Naive thymus-derived CD4-positive, alpha-beta T cell (primary cell): ENCODE measurements at places on chromosomes 4 and X. TPM values are rescaled to one million over a fixed set of nuclear protein-coding genes. Genes with fewer than 3 reads are reported as not detected.

Gene ABLIM2
- polyA plus RNA-seq = 5.8 TPM

Gene ITGB1BP2
- not detected for polyA plus RNA-seq

Gene NDST3
- polyA plus RNA-seq = 0.18 TPM

DNA sequence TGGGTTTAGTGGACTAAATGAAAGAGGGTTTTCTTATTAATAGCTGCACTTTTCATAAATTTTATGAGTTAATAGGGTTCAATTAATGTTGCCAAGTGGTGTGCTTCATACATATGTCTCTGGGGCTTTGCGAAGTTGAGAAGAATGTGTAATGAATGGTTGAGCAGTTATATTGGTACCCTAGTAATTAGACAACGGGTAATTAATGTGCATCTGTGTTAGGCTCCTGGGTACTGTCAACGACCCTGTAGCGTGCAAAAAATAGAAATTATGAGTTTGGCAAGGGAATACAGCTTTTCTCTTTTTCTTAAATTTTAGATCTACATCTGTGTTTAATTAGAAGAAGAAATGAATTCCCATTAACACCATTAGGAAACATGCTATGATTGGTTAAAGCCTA is 1027.7 kb downstream of the ARAP2 start:
- no peak overlapping the region for H3K4me3 ChIP-seq
- H3K36me3 ChIP-seq = no peaks in the 10 kb centered on the region
- no peaks in the 10 kb centered on the region for H3K27me3 ChIP-seq

DNA sequence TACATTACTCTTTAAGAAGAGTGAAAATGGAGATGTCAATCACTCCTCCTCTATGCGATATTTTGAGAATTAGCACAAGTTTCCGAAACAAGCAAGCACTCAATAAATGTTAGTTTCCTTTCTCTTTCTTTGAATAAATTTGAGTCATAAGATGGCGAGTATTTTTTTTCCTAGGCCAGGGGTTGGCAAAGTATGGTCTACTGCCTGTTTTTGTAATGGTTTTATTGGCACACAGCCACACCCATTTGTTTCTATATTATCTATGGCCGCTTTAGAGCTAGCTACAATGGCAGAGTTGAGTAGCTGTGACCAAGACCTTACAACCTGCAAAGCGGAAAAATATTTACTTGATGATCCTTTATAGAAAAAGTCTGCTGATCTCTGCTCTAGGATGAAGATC is 139.5 kb downstream of the MID1 start:
- DNase-seq = no peak
- no peaks in the 10 kb centered on the region for H3K36me3 ChIP-seq
- H3K4me1 ChIP-seq = no peaks in the 10 kb centered on the region
- no peak overlapping the region for H3K27ac ChIP-seq
- no peaks in the 10 kb centered on the region for H3K27me3 ChIP-seq

- DNase-seq = no peak
- H3K4me1 ChIP-seq = no peaks in the 10 kb centered on the region
- peaks cover 14% of the 10 kb centered on the region for H3K36me3 ChIP-seq
- no peak overlapping the region for H3K4me3 ChIP-seq
- H3K27me3 ChIP-seq = no peaks in the 10 kb centered on the region
- H3K27ac ChIP-seq = no peak overlapping the region
Observed at GRCh38 chr4:79979785-79980437, 93.1 kb downstream of the ANTXR2 start.

- H3K4me1 ChIP-seq = no peaks in the 10 kb centered on the region
- no peaks in the 10 kb centered on the region for H3K27me3 ChIP-seq
- H3K4me3 ChIP-seq = no peak overlapping the region
- no peaks in the 10 kb centered on the region for H3K36me3 ChIP-seq
- H3K27ac ChIP-seq = no peak overlapping the region
Observed at GRCh38 chr4:14810568-14810967, 191.7 kb upstream of the CPEB2 start.

- H3K27ac ChIP-seq = no peak overlapping the region
- no peak overlapping the region for H3K4me3 ChIP-seq
- H3K4me1 ChIP-seq = no peaks in the 10 kb centered on the region
- H3K27me3 ChIP-seq = no peaks in the 10 kb centered on the region
Observed at GRCh38 chr4:179110356-179110755, 1668.1 kb upstream of the AGA start.

DNA sequence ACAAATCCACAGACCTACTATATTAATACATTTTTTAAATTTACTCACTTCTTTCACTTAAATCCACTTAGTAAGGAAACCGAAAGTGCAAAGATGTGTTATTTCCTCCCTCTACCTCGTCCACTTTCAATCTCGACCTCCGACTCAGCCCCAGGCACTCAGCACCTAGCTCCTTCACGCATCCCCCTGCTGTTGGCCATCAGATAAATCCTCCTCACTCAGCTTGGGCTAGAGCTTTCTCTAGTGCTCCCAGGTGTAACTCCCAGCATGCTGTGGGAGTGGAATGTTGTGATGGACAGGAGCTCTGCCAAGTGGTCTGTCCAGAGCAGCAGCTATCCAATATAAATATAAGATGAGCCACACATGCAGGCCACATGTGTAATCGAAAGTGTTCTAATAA is 26.7 kb upstream of the TEC start:
- H3K4me3 ChIP-seq = no peak overlapping the region
- H3K36me3 ChIP-seq = no peaks in the 10 kb centered on the region
- DNase-seq = no peak
- no peak overlapping the region for H3K27ac ChIP-seq

GRCh38 chr4:102692474-102692873 is 68.3 kb downstream of the MANBA start:
- no peak overlapping the region for H3K4me3 ChIP-seq
- no peaks in the 10 kb centered on the region for H3K4me1 ChIP-seq
- no peaks in the 10 kb centered on the region for H3K36me3 ChIP-seq
- H3K27ac ChIP-seq = no peak overlapping the region
- H3K27me3 ChIP-seq = no peaks in the 10 kb centered on the region

GRCh38 chr4:26272654-26273615 is 47.9 kb upstream of the RBPJ start:
- no peaks in the 10 kb centered on the region for H3K4me1 ChIP-seq
- DNase-seq = no peak
- no peak overlapping the region for H3K27ac ChIP-seq
- no peaks in the 10 kb centered on the region for H3K36me3 ChIP-seq
- no peak overlapping the region for H3K4me3 ChIP-seq

GRCh38 chrX:83845397-83845796 is 15.5 kb upstream of the CYLC1 start:
- H3K4me3 ChIP-seq = no peak overlapping the region
